Activated CD4-positive, alpha-beta T cell treated with anti-CD3 and anti-CD28 coated beads, Interleukin-2, amount 10 ng/mL, durations not matched to agents 7 days and 5 days (primary cell): ENCODE measurements at places on chromosomes 5 and 9.
A peak's percentile ranks its signal among the peaks of the same experiment; 100 is the strongest.

- no peak for DNase-seq
Measured at GRCh38 chr9:38047301-38048251, 21.5 kb downstream of the SHB start.

DNA sequence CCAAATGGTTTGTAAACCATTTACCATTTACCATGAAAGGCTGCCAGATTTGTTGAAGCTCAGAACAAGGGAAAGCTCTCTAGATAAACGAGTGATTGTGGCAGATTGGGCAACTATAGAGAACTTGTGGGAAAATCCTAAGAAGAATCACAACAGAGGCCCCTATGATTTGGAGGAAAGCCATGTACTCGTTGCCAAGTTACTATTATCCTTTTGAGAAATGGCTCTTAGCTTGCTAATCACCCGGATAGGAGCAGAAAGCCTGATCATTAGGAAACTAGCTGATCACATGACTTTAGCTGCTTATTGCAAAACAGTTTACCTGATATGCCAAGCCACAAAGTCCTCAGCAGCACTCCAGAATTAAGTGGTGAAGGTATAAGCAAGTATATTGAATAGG lies 23.5 kb upstream of the ATG10 start:
- DNase-seq, result no peak

- DNase-seq, result no peak
Measured at GRCh38 chr9:13032585-13032984, 246.9 kb downstream of the MPDZ start.

GRCh38 chr5:168647083-168647482 lies 67.9 kb upstream of the PANK3 start:
- no peak for DNase-seq

GRCh38 chr9:78407636-78408312 lies 110.8 kb downstream of the PSAT1 start:
- no peak for DNase-seq

- no peak for DNase-seq
Measured at GRCh38 chr5:38896760-38897159, 50.9 kb downstream of the OSMR start.

DNA sequence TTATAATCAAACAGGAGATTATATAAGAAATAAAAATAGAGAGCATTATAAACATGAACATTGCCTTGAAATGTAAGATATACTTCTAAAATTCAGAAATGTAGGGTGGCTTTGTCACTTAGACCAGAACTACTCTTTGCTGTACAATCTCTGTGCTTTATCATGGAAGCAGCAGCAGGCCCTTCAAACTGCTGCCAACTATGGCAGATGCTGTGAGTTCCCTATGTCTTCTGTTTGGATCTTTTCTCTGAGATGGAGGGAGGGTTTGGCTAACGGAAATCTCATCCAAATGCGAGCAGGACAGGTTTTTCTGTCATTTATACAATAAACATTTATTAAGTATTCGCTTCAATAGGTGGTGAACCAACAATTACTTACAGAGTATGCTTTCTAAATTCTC lies 34.8 kb upstream of the RICTOR start:
- DNase-seq, result no peak

DNA sequence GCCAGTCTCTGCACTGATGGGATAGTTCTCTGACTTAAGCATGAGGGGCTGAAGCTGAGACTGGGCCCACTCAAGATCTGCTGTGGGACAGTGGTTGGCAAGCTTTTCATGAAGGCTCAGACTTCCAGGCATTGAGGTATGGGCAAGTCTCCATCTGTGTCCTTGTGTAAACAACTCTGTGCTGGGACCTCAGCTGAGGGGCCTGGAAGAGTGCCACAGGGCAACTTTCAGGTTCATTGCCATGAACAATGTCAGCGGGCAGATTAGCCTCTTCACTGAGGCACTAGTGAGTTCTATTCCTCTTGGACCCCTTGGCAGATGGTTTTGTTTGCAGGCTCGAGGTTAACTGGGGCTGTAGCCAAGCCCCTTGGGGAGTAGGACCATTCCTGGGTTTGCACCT lies 127.1 kb downstream of the MRPS30 start:
- no peak for DNase-seq

DNA sequence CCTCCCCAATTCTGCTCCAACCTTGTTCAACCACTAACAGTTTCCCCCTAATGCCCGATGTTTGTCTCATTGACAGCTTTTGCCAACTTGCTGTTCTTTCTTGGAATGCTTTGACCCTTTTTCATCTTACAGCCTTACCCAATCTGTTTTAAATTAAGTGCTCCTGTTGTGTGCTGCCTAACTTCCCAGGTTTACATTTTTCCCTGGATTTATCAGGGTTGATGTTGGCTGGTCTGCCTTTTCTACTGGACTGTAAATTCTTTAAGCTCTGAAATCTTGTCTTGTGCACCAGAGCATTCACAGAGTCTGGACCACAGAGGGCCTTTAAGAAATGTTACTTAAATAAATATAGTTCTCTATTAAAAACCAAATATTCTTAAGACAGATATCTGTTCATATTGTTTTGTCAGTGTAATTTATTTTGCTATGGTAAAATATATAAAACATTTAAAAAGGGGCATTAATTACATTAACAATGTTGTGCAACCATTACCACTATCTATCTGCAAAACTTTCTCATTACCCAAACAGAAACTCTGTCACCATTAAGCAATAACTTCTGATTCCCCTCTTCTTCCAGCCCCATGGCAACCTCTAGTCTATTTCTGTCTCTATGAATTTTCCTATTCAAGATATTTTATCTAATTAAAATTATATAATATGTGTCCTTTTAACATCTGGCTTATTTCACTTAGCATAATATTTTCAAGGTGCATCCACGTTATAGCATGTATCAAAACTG lies 73.0 kb downstream of the OSTF1 start:
- DNase-seq, result no peak

GRCh38 chr5:56987171-56987570 lies 35.2 kb upstream of the MIER3 start:
- no peak for DNase-seq

DNA sequence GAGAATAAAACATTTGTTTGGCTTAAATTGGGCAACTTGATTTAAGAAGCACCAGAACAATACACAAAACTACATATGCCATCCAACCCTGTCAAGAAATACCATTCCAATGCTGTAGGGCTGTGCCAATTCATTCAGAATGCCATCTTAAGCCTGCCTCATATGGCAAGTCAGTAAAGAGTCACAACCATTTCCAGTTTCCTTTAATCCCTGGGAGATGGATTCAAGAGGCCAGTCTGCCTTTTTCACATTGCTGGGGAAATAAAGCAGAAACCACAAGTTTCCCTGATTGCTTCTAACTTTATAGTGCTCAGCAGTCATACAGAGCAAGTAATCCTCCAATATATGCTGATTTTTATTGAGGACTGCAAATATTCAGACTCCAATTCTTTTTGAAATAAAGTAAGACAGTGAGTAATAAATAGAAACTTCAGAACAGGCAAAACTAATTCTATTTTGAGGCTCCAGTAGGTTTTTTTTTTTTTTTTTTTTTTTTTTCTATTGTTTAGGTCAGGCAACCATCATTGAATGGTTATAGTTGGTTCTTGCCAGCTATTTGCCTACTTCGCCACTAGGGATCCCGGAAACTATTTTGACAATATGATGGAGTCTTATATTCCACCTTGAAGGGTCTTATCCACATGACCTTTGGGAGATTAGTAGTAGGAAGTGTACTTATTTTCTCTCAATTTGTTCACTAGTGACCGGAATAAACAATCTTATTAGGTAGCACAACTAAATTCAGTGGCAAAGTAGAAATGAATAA lies 400.9 kb upstream of the MEF2C start:
- DNase-seq, result no peak

GRCh38 chr5:91313757-91314673 lies 69.1 kb downstream of the ARRDC3 start:
- peak; percentile 84 for DNase-seq

- DNase-seq, result no peak
Measured at GRCh38 chr9:129352146-129352865, 174.2 kb upstream of the IER5L start.

GRCh38 chr5:158903006-158903405 lies 196.7 kb downstream of the EBF1 start:
- no peak for DNase-seq

- no peak for DNase-seq
Measured at GRCh38 chr5:7422316-7423106, 26.6 kb downstream of the ADCY2 start.

GRCh38 chr5:74863726-74864125 lies 2.5 kb downstream of the FAM169A start:
- no peak for DNase-seq

DNA sequence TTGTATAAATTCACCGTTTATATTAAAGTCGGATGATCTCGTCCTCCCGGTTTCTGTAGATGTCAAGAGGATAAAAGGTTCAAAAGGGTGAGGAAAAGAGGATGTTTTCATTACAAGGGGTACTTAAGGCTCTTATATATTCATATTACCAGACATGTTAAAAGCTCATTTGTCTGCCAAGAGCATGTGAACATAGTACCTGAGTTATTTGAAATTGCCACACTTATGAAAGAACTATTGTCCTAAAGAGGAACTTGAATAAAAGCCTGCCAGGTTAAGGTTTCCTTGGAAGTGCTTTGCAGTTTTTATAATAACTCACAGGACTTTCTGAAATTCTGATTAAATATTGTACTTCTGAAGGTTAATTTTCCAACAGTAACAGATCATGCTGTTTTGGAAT lies 1915.1 kb downstream of the MAT2B start:
- DNase-seq, result no peak

- no peak for DNase-seq
Measured at GRCh38 chr9:700365-701282, 140.9 kb upstream of the DMRT1 start.

- DNase-seq, result no peak
Measured at GRCh38 chr5:169893571-169893970, 86.7 kb downstream of the INSYN2B start.

GRCh38 chr9:4567601-4568000 lies 77.3 kb downstream of the SLC1A1 start:
- no peak for DNase-seq

- DNase-seq, result peak; percentile 65
Measured at GRCh38 chr5:170333161-170333910, 35.8 kb upstream of the LCP2 start.

DNA sequence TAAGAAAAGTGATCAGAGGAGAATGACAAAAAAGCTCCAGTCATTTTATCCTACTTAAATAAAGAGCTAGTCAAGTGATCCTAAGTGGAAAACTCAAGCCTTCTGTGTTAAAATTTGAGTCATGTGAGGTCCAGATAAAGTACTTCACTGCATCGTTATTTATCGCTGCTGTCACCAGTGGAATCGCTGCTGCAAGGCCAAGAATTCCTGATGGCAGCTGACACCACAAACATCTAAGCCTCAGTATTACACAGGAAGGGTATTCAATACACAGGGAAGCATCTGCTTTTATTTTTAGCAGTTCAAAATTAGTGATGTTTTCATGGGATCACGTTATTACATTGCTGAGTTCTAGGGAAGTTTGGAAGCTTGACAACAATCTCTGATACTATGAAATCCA lies 190.3 kb downstream of the GOLPH3 start:
- DNase-seq, result no peak

- DNase-seq, result no peak
Measured at GRCh38 chr9:132546148-132547051, 36.0 kb upstream of the BARHL1 start.

DNA sequence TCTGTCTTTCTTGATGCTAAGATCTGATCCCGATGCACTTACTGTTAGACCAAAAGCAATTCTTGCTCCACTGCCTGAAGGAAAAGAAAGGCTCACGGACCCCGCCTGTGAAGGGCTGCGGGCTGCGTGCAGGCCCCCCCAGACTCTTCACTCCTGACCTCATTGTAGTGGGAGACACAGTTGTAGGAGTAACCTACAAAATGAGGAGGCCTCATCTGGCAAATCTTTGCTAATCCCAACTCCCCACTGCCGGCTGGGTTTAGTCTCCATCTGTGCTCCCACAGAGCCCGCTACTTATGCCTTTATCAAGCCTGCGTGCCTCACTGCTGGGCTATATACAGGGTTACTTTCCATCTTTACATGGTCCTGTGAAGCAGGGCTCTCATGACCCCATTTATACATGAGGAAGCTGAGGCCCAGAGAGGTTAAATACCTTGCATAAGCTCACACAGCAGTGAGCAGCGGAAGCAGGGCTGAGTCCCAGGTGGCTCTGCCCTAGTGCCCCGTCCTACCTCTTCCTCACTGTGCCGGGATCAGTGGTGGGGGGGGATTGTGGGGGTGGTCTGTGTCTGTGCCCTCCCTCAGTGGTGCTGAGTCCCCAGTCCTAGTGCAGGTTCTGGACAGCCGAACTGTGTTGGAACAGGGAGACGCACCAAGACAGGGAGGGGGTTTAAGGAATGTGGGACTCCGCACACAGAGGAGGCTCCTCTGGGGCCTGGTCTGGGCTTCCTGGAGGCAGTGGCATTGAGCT lies 43.9 kb upstream of the RNF130 start:
- DNase-seq, result no peak

DNA sequence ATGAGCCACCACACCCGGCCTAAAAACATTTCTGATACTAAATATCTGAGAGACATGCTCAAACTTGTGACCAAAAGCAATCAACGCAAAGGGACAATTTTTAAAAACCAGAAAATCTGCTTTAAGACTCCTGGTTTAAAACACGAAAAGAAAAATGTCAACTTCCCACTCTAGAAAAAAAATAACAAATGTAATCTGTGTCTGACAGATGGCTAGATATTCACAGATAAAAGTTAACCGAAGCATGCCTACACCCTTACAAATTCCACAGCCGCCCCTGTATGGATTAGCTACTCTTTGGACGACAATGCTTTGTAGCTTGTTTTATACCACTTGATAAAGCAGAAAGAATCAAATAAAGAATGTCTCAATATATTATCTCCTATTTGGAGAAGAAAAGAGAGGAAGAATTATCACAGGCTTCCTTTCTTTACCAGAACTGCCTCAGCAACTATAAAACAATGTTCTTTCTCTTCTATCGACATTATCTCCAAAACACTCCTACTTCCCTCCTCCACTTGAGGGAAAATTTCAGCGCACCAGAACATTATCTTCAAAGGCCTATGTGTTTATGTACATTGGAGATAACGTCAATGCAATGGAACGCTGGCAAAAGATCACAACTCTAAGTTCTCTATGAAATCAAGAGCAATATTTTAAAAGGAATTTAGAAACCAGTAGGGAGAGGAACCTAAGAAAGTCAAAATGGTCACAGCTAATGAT lies 26.2 kb downstream of the CEMIP2 start:
- DNase-seq, result no peak
